Smooth muscle cell of the brain vasculature (primary cell): ENCODE measurements at places on chromosomes 2 and 18.

DNA sequence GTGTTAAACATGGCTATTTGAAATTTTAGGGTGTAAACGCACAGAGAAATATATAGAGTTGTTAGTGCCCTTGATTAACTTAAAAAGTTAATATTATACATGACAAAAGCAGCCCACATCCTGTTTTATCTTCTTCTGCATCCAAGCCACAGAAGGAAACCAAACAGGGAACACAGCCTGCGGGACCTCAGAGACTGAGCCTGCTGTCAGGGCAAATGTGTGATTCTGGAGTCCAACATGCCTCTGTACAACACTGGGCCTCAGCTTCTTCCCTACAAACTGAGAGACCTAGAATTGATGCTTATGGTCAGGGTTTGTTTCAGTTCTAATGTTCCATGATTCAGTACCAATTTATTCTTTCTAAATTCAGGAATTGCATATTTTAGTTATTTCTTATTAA lies 404.7 kb downstream of the FBXO15 start:
- no peak for DNase-seq

DNA sequence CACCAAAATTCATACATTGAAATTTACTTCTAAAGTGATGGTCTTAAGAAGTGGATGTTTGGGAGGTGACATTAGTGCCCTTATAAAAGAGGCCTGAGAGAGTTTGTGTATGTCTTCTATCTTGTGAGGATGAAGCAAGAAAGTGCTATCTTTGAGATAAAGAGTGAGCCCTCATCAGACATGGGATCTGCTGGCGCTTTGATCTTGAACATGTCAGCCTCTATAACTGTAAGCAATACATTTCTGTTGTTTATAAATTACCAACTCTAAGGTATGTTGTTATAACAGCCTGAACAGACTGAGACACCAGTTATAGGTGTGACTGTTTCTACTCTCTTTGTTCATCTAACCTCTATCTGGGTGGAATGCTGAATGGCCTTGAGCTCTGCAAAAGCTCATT lies 54.5 kb upstream of the SETBP1 start:
- DNase-seq, result no peak

- no peak for DNase-seq
Observed at GRCh38 chr2:184119989-184120800, 478.1 kb upstream of the ZNF804A start.

DNA sequence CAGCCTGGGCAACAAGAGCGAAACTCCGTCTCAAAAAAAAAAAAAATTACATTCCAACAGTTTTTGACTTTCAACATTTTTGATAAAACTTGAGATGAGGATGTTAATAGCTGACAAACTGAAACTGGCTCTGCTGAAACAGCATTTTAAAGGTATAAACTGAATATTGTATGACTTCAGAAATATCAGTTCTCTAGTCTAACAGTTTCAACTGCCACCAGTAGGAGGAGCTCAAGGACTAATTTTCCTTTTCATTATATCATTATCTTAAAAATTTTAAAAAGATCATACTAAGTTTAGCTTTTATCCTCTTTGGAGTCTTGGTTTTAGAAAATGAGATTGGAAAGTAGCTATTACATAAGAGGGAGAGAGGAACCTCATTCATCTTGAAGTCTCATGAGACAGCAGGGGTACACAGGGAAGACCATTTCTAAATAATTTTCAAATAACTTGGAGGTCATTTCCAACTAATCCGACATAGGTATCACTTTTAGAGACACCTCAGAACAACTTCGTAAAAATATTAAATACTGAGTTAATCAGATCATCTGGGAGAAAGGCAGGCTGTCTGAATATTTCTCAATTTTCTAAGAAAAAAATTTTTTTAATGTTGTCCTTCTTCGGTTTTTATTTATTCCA lies 37.6 kb upstream of the MCM6 start:
- DNase-seq, result peak; percentile 26

DNA sequence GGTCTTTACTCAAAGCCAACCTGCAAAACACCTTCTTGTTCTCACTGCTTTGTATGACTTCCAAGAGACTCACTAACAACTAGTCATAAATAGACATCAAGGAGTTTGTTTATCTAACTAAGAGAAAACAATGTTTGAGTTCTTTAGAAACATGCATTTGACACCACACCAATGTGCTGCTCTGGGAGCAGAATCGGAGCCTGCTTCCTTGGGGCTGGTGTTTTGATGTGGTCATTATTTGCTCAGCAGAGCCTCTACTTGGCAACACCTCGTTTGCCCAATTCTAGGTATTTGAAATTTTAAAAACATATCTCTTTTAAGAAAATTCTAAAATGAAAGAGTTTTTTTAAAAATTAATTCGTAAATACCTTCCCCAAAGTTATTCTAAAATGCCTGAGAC lies 167.5 kb downstream of the BCL2 start:
- DNase-seq, result no peak

GRCh38 chr2:71064110-71064611 lies 4.3 kb upstream of the NAGK start:
- DNase-seq, result no peak

DNA sequence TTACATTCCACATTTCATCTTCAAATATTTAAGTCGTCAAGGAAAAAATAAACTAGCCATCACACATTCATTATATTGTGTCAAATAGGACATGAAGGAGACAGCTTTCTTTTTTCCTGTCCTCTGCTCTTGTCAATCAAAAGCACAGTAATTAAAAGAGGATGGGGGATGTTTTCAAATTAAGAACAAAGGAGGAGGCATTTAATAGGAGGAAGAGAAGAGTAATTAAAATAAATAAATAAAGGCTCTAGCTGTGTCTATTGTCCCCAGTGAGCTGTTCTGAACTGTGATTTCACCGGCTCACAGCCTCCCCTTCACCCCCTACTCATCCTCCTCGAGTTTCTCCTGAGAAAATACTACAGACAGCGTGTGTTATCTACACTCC lies 1377.1 kb upstream of the PIK3C3 start:
- no peak for DNase-seq

- no peak for DNase-seq
Observed at GRCh38 chr2:27736890-27737204, 34.7 kb upstream of the MRPL33 start.

DNA sequence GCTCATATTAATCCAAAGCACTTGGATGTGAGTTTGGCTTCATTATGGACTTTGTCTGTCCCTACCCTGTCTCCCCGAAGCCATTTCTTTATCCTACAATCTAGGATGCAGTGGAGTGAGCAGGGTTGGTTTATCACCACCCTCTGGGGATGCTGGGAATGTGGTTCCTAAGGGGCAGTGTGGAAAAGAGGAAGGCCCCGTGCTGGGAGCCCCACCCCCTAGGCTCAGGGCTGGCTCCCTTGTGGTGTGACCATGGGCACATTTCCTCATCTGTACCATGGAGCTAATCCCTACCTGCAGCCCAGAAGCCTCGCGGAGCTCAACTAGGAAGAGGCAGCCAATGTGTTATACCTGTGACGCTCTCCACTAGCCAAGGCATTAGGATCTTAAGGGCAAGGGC lies 92.5 kb downstream of the TGOLN2 start:
- DNase-seq, result no peak

DNA sequence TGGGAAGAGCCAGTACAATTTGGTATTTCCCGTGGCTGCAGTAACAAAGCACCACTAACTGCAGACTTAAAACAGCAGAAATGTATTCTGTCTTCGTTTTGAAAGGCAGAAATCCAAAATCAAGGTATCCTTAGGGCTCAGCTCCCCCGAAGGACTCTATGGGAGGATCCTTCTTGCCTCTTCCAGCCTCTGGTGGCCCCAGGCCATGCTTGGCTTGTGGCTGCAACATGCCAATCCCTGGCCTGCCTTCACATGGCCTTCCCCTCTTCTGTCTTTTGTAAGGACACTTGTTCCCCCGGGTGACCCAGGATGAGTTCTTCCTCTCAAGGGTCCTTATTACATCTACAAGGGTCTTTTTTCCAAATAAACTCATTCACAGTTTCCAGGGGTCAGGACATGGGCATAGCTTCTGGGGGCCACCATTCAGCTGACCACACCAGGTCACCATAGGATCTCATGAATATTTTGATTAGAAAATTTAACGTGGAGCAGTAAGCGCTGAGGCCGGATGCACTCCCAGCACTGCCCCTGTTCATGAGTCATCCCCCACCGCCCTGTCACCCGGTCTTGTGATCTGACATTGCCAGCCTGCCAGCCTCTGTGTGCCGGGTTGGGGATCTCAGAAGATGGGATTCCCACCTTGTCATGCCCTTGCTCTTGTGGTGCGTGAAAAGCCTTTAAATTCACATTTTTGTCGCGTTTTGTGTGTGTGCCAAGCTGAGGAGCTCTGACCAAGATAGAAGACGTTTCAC lies 61.2 kb upstream of the B3GNT7 start:
- no peak for DNase-seq
